NCI-H446 treated with DMSO at 0.1 percent for 48 hours (cell line): ENCODE measurements at places on chromosomes 7 and 10.

DNA sequence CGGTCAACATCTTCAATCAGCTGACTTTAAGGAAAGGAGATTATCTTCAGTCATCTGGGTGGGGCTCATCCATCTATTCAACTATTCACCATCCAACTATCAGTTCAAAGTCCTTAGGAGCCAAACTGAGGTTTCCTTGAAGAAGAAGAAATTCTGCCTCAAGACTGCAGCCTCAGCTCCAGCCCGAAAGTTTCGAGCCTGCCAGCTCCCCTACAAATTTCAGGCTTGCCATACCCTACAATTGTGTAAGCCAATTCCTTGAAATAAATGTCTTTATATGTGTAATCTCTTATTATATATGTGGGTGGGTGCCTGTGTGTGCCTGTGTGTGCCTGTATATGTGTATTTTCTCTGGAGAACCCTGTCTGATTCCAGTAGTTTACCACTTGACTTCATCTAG is 447.8 kb downstream of the INHBA start:
- DNase-seq: no peak

GRCh38 chr7:74287303-74288033 is 1.7 kb upstream of the CLIP2 start:
- DNase-seq: no peak

- DNase-seq: no peak
These were observed 4.3 kb downstream of the PGAM2 start for GRCh38 chr7:44060948-44061644.

GRCh38 chr7:128393526-128394330 is 16.1 kb downstream of the IMPDH1 start:
- no peak for DNase-seq

DNA sequence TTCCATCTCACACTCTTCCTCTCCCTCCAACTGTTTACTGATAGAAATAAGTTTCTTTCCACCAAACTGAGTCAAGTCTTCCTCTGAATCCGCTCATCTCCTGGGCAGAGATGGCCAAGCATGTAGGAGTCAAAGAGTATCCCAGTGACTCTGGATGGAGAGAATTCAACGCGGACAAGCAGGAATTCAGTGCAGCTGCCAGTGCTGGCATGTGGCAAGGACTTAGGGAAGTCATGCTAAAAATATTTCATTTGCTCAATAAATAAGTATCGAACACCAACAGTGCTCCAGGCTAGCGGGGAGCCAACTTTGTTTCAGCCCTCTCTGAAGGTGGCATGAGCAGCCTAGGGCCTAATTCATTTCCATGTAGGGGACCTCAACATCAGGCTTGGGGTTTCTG is 351.6 kb upstream of the ZMIZ1 start:
- no peak for DNase-seq

DNA sequence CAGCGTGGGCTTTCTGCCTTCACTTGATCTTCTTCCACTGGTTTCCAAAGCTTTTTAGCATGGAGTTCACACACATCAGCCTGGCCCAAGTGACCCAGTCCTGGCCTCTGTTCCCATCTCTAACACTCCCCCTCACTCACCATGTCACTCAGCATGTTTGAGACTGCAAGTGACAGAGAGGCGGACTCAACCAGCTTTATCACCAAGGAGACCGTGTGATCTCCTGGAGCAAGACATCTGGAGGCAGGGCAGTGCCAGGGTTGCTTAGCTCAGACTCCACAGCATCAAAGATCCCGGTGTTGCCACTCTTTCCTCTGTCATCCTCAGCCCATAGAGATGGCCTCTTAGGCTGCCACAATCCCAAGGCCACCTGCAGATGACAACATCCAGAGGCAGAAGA is 39.4 kb downstream of the FAM241B start:
- no peak for DNase-seq

- DNase-seq: no peak
These were observed 30.7 kb upstream of the ZNF92 start for GRCh38 chr7:65342723-65343629.

- no peak for DNase-seq
These were observed 145.9 kb downstream of the ARID5B start for GRCh38 chr10:62047228-62047892.
